ENCODE measurements at places on chromosomes 13 and 19.
A peak's percentile ranks its signal among the peaks of the same experiment; 100 is the strongest.

DNA sequence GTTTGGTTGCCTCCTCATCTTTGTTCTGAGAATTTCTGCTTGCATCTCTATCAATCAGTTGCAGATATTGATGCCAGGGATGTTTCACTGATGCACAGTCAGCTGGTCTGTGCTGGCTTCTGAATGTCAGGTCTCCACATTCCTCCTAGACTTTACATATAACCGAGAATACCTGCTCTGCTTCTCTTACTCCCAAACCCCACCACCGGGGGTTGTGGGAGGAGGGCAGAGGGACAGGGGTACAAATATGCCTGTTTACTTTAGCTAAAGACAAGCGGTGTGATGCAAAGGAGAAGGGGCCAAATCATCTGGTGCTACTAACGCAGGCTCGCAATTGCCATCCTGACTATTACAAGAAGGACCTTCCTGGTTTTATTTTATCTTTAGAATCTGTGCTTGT lies 17.4 kb upstream of the KLHL1 start:
- DNase-seq: no peak

DNA sequence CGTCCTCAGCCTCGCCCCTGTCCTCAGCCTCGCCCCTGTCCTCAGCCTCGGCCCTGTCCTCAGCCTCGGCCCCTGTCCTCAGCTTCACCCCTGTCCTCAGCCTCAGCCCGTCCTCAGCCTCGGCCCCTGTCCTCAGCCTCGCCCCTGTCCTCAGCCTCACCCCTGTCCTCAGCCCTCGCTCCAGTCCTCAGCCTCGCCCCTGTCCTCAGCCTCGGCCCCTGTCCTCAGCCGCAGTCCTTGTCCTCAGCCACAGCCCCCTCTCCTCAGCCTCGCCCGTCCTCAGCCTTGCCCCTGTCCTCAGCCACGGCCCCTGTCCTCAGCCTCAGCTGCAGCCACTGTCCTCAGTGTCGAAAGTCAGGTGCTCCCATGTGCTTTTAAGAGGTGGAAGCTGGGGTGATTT lies 10.5 kb downstream of the C13orf46 start:
- DNase-seq: no peak

- no peak for DNase-seq
Measured at GRCh38 chr13:73387318-73387717, 328.5 kb downstream of the KLF5 start.

- peak; percentile 86 for DNase-seq
Measured at GRCh38 chr19:46728693-46729339, 11.9 kb upstream of the PRKD2 start.

GRCh38 chr19:55118401-55118991 lies 1.1 kb upstream of the PPP1R12C start:
- peak; percentile 84 for DNase-seq

GRCh38 chr19:45764945-45765701 lies 3.9 kb downstream of the SIX5 start:
- DNase-seq: no peak

DNA sequence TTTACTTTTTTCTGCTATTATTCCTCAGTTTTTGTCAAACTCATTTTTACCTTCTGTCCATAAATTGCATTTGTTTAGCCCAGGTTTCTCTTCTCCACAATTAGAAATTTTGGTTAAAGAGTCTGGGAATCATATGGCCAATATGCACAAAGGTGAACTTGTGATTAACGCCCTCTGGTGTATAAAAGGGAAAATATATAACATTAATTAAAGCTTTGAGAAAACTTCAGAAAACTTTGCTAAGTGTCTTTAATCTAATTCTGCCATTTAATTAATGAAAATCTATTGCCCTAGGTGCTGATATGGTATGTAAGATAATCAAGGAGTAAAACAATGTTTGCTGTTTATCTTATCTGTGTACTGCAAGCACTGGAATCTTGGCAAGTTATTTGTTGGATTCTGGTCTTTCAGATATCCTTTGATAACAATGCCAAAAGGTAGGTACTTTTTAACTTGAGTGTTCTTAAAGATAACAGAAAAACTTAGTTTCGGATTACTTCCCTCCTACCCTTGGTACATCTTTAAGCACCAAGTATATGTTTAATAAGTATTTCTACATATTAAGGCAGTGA lies 402.6 kb downstream of the SUCLA2 start:
- DNase-seq: peak; percentile 42

DNA sequence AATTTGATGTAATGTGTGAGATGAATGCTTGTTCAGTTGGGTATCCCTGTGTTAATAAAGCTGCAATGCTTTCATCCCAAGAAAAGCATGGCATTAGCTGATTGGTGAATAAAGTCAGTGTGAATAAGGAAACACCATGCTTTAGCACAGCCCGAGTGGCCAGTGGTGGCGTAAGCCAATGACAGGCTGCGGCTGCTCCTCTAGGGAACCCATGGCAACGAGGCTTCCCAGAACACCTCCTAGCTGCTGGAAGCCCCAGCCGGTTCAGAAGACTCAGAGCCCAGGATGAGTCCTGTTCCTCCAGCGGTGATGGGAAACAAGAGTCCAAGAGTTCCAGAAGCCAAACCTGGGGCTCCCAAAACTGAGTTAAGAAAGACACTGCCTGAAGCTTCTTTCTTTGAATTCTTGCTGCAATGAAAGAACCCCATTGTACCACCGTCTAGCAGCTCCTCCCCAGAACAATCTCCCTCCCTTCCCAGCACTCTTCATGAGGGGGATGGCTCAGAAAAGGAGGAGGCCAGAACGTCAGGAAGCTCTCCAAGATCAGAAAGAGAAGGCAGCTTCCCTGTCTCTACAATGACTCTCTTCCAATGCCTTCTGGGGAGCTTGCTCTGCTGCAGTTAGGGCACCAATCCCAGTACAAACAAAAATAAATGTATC lies 58.2 kb downstream of the TSHZ3 start:
- DNase-seq: no peak

DNA sequence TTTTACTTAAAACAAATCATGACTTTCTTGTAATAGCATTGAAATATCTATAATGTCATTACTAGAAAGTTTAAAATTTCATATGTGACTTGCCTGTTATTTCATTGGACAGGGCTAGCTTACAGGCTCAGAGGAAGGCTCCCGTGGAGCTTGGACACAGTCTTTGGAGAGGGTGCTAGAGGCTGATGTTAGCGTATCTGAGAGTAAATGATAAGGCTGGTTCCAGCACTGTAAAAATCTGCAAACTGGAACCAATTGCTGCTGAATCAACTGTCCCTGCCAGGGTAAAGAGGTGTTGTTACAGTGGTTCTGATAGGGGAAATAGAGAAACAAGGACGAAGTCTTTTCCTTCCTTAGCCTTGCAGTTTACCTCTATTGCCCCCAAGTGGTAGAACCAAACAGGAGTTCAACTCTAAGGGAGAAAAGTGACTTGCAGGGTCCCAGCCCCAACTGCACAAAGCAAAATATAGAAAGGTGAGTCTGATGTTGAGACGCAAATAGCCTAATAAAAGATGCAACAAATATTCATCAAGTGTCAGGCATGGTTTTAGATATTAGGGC lies 901.7 kb downstream of the DIAPH3 start:
- DNase-seq: no peak

- DNase-seq: no peak
Measured at GRCh38 chr13:96672016-96672415, 322.3 kb downstream of the OXGR1 start.

DNA sequence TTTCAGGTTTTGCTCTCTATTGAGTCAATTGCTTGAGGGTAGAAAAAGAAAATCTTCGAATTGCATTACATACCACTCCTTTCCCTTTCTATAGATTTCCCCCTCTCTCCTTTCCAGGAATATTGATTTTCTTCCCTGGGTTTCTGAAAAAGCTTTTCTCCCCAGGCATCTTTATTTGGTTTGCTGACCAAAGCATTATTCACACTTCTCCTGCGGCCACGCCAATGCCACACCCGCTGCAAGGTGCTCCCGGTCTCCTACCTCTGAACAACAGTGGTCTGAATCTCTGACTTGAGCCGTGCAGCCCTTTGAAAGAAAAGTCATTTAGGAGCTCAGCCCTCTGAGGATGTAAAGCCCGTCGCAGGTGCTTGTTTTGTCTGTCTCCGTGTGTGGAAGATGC lies 350.9 kb upstream of the TMTC4 start:
- no peak for DNase-seq

Data from hematopoietic multipotent progenitor cell treated with erythropoietin and hydrocortisone succinate and interleukin-3 and kit ligand, for 4 days (in vitro differentiated cells).